ENCODE measurements at places on chromosomes 13 and 19.

GRCh38 chr19:41478171-41478570 lies 35.2 kb downstream of the ERICH4 start:
- H3K27ac ChIP-seq = no peak overlapping the region
- DNase-seq = no peak
- peaks cover 3% of the 10 kb centered on the region for H3K4me1 ChIP-seq
- no peak overlapping the region for H3K4me3 ChIP-seq

- DNase-seq = no peak
- H3K4me1 ChIP-seq = peaks cover 8% of the 10 kb centered on the region
- H3K36me3 ChIP-seq = peaks cover 6% of the 10 kb centered on the region
- H3K27ac ChIP-seq = no peak overlapping the region
Observed at GRCh38 chr19:18895038-18895823, 727 bp downstream of the CERS1 start.

DNA sequence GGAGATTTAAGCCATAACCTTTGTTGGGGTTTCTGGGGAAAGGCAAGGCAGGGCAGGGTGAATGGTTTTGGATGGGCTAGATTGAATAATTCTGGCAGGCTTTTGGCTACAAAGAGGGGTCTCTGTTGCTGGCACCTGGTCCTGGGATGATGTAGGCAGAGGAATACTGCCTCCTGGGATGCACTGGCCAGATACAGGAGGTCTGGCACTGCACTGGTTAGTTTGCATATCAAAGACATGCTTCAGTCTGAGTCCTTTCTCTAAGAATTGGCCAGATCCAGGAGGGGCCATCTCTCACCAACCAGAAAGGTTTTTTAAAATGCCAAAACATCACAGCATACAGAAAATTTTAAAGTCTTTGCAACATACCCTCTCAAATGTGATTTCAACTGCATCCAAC lies 8.0 kb upstream of the MEDAG start:
- DNase-seq = no peak
- peaks cover 14% of the 10 kb centered on the region for H3K4me1 ChIP-seq
- H3K27ac ChIP-seq = no peak overlapping the region
- H3K4me3 ChIP-seq = no peak overlapping the region

DNA sequence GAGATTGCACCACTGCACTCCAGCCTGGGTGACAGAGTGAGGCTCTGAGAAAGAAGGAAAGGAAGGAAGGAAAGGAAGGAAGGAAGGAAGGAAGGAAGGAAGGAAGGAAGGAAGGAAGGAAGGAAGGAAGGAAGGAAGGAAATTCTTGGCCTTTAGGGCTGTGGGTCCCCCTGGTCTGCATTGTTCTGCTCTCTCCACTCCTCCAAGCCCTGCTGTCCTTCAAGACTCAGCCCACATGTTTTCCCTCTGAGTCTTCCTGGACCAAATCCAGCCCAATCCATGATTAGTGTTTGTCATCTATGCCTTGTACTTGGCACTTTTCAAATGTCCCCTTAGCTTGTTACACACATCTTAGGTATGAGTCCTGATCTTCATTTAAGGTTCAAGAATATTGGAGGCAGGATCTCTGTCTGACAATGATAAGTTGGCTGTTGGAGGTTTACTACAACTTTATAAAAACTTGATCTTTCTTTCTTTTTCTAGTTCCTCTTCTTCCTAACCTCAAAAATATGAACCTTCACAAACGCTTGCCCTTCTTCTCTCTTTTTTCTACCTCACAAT lies 48.8 kb upstream of the INTS6 start:
- H3K36me3 ChIP-seq = no peaks in the 10 kb centered on the region
- DNase-seq = no peak
- no peaks in the 10 kb centered on the region for H3K27me3 ChIP-seq
- peaks cover 11% of the 10 kb centered on the region for H3K4me1 ChIP-seq
- H3K27ac ChIP-seq = no peak overlapping the region

DNA sequence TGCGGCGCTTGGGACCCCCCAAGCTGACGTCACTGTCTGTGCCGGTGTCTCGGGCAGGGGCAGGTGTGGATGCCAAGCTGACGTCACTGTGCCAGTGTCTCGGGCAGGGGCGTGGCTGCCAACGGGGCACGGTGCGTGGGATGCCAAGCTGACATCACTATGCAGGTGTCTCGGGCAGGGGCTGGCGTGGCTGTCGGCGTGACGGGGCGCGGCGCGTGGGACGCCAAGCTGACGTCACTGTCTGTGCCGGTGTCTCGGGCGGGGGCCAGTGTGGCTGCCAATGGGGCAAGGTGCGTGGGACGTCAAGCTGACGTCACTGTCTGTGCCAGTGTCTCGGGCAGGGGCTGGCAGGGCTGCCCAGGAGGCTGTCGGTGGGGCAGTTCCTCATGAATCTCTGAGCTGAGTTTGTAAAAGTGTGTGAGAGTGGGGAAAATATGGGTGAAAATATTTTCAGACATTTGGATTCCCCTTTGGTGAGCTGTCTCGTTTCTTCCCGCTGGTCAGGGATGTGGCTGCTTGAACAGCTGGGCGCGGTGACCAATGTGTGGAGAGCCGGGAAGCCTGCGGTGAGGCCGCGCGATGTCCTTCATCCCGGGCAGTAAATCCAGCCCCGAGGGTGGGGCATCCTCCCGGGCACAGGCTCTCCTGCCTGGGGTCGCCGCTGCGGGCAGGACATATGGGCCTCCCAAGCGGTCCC lies 25.2 kb downstream of the MCF2L start:
- no peak overlapping the region for H3K4me3 ChIP-seq
- H3K27me3 ChIP-seq = peaks cover 4% of the 10 kb centered on the region
- H3K27ac ChIP-seq = no peak overlapping the region
- peaks cover 5% of the 10 kb centered on the region for H3K4me1 ChIP-seq

DNA sequence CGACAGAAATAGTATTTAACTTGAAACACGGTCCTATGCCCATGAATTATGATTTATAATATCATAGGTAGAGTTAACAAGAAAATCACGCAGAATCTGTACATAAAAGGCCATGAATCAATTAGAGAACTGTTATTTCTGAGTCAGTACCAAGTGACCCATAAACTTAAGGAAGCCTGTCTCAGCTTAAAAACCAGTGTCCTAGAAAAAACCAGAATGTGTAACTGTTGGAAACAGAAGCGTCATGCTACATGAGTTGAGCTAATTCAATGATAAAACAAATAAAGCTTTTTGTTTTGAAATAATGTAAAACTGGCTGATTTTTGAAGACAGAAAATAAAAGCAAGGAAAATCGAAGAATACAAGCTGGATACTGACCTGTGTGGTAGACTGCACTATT lies 34.8 kb upstream of the SGCG start:
- peaks cover 13% of the 10 kb centered on the region for H3K27me3 ChIP-seq
- H3K27ac ChIP-seq = no peak overlapping the region
- no peaks in the 10 kb centered on the region for H3K36me3 ChIP-seq
- H3K4me1 ChIP-seq = peaks cover 3% of the 10 kb centered on the region
- H3K4me3 ChIP-seq = no peak overlapping the region

GRCh38 chr19:531753-532560 lies at the start of gene CDC34:
Gene CDC34, plus strand, starts transcription at chr19:531760. Its CDS starts 172 bp downstream, at chr19:531932.
- H3K27me3 ChIP-seq = no peaks in the 10 kb centered on the region
- H3K4me1 ChIP-seq = peaks cover 14% of the 10 kb centered on the region
- peak within 1 kb of the TSS; percentile 91 for H3K4me3 ChIP-seq
- peak within 1 kb of the TSS; percentile 83 for H3K27ac ChIP-seq

DNA sequence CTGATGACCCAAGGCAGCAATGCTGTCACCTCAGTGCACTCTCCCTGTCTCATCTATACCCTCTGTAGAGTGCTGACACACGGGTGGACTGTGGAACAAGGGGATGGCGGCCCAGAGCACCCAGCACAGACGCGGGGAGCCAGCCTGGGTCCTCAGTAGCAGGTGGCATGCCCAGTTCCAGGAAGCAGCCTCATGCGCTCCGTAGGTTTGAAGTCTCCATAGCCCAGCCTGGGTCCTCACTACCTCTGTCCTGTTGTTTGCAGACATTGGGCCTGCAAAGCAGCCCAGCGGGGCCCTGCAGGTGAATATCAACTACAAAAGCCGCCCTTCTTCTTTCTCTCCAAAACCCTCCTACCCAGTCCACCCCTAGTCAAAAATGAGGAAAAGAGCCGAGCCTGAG lies 5.0 kb upstream of the SLC7A9 start:
- peaks cover 5% of the 10 kb centered on the region for H3K36me3 ChIP-seq
- H3K27me3 ChIP-seq = no peaks in the 10 kb centered on the region
- no peak overlapping the region for H3K4me3 ChIP-seq

DNA sequence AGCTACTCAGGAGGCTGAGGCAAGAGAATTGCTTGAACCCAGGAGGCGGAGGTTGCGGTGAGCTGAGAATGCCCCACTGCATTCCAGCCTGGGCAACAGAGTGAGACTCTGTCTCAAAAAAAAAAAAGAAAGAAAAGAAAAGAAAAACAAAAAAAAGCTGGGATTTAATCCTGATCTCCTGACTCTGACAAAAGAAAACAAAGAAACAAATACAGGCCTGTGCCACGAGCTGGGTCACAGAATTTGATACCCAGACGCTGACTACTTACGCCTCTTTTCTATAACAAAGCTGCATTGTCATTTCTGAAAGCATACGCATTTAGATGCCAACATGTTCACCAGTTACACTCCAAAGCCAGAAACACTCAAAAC lies 18.2 kb upstream of the GTF2F2 start:
- H3K27me3 ChIP-seq = peaks cover 16% of the 10 kb centered on the region
- H3K36me3 ChIP-seq = no peaks in the 10 kb centered on the region
- no peak overlapping the region for H3K27ac ChIP-seq
- H3K4me1 ChIP-seq = no peaks in the 10 kb centered on the region

- H3K4me3 ChIP-seq = no peak overlapping the region
- peaks cover 4% of the 10 kb centered on the region for H3K4me1 ChIP-seq
- no peaks in the 10 kb centered on the region for H3K36me3 ChIP-seq
- no peaks in the 10 kb centered on the region for H3K27me3 ChIP-seq
Observed at GRCh38 chr19:46812977-46813838, 24.8 kb upstream of the SLC1A5 start.

GRCh38 chr19:18975011-18975410 lies 34.0 kb upstream of the HOMER3 start:
- H3K4me1 ChIP-seq = peaks cover 2% of the 10 kb centered on the region
- no peak overlapping the region for H3K27ac ChIP-seq
- DNase-seq = no peak
- H3K27me3 ChIP-seq = peaks cover 20% of the 10 kb centered on the region
- H3K36me3 ChIP-seq = no peaks in the 10 kb centered on the region

DNA sequence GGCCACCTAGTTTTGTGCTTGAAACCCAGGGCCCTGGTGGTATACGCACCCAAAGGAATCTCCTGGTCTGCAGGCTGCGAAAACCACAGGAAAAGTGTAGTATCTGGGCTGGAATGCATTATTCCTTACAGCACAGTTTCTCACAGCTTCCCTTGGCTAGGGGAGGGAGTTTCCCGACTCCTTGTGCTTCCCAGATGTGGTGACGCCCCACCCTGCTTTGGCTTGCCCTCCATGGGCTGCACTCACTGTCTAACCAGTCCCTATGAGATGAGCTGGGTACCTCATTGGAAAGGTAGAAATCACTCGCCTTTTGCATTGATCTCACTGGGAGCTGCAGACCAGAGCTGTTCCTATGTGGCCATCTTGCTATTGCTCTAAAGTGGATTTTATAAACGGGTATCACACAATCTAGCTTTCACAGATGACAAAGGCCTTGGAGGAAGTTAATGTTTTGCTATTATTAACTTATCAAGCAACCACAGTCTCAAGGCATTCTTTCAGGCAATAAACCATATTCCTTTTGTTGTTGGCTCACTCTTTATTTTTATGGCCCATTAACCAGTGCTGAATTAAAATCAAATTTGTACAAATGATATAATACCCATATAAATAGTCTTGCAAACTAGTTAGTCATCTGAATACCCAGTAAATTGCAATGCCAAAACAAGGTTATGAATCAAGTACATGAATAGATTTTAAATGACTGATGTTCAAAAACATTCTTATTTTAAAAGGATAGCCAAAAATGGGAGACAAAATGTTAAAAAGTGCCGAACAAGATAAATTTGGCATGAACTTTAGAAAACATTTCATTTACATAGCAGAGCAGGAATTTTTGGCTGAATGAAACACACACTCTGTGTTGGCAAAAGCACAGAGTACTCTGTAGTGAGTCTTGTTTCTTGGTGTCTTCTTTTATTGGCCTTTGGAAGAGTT lies 475.4 kb upstream of the ARGLU1 start:
- no peaks in the 10 kb centered on the region for H3K27me3 ChIP-seq
- no peak overlapping the region for H3K27ac ChIP-seq
- no peak overlapping the region for H3K4me3 ChIP-seq
- H3K4me1 ChIP-seq = no peaks in the 10 kb centered on the region
- no peak for DNase-seq
- H3K36me3 ChIP-seq = no peaks in the 10 kb centered on the region

GRCh38 chr19:19176950-19177349 lies 6.9 kb upstream of the MEF2B start:
- no peaks in the 10 kb centered on the region for H3K27me3 ChIP-seq
- H3K36me3 ChIP-seq = no peaks in the 10 kb centered on the region
- peaks cover 6% of the 10 kb centered on the region for H3K4me1 ChIP-seq
- peak overlapping the region; percentile 87 for H3K27ac ChIP-seq

DNA sequence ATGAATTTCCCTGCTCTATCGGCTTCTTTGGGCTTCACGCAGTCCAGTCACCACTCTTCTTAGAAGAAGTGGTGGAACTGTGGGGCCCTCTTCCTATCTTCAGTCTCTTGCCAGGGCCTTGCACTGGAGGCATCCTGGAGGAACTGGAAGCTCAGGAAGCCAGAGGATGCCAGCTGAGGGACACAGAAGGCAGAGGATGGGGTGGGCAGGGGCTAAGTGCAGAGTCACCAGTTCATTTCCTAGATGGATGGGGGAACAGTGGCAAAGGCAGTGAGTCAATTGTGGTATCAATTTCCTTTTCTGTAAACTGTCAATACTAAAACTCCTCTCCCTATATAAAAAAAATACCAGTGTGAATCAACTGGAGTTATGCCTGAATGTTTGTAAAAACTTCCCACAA lies 419.7 kb downstream of the KLF12 start:
- no peak for DNase-seq
- peaks cover 40% of the 10 kb centered on the region for H3K4me1 ChIP-seq
- H3K27me3 ChIP-seq = no peaks in the 10 kb centered on the region
- no peak overlapping the region for H3K4me3 ChIP-seq
- H3K27ac ChIP-seq = peak overlapping the region; percentile 96

- H3K4me1 ChIP-seq = peaks cover 9% of the 10 kb centered on the region
- peaks cover 32% of the 10 kb centered on the region for H3K27me3 ChIP-seq
- H3K27ac ChIP-seq = no peak overlapping the region
- no peak for DNase-seq
Observed at GRCh38 chr19:55212447-55212846, 3.1 kb upstream of the PTPRH start.

- no peak overlapping the region for H3K4me3 ChIP-seq
- no peaks in the 10 kb centered on the region for H3K36me3 ChIP-seq
- no peak overlapping the region for H3K27ac ChIP-seq
- no peaks in the 10 kb centered on the region for H3K27me3 ChIP-seq
- DNase-seq = no peak
- H3K4me1 ChIP-seq = no peaks in the 10 kb centered on the region
Observed at GRCh38 chr13:36072152-36072935, 58.8 kb downstream of the DCLK1 start.

- H3K36me3 ChIP-seq = peaks cover 7% of the 10 kb centered on the region
- no peak overlapping the region for H3K27ac ChIP-seq
- peaks cover 96% of the 10 kb centered on the region for H3K27me3 ChIP-seq
- no peak for DNase-seq
- H3K4me1 ChIP-seq = peaks cover 8% of the 10 kb centered on the region
Observed at GRCh38 chr13:20177049-20177831, 15.5 kb downstream of the GJB2 start.

- no peaks in the 10 kb centered on the region for H3K27me3 ChIP-seq
- no peaks in the 10 kb centered on the region for H3K4me1 ChIP-seq
- no peak overlapping the region for H3K4me3 ChIP-seq
- no peak for DNase-seq
- peaks cover 4% of the 10 kb centered on the region for H3K36me3 ChIP-seq
Observed at GRCh38 chr19:2341982-2342381, 13.5 kb downstream of the SPPL2B start.

- peak within 1 kb of the TSS; percentile 84 for H3K4me3 ChIP-seq
- no peak within 1 kb of the TSS for H3K27ac ChIP-seq
- no peak for DNase-seq
- H3K27me3 ChIP-seq = peaks cover 52% of the 10 kb centered on the region
Observed at GRCh38 chr19:34480971-34481841, at the start of gene WTIP. Gene WTIP, plus strand, starts transcription at chr19:34481758. Its CDS starts 217 bp downstream, at chr19:34481975.
